ENCODE measurements at places on chromosomes 1 and 21.

DNA sequence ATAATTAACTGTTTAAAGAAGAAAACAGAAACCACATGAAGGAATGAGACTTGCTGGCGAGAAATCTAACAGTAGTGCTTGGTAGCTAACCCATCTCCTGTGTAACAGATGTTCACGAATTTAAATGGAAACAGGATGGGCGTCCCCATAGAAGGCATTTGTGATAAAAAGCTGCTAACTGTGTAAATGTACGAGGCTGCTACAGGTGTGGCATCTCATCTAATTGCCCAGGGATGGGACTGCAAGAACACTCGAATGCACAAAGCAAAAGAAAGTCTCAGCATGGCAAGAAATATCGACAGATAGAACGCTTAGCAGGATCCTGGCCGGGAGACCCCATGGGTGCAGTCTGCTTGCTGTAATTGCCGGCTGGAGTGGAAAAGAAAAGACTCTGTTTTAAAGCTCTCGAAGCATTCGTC is 112.7 kb downstream of the RUNX1 start:
- no peak for DNase-seq

DNA sequence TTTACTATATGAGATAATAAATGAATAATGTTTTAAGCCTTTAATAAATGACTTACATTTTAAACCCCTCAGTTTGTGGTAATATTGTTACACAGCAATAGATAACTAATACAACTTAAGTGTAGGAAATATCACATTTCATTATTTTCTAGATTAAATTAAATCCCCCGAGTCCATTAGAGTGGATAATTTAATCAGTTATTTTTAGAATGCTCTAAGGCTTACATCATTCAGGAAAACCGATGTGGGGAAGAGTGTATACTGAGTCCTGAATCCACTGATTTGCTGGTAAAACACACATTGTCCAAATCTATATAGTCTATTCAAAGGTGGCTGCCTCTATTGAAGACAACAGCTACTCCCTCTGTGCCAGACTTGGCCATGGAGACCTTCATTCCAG is 35.7 kb upstream of the DOCK7 start:
- no peak for DNase-seq

DNA sequence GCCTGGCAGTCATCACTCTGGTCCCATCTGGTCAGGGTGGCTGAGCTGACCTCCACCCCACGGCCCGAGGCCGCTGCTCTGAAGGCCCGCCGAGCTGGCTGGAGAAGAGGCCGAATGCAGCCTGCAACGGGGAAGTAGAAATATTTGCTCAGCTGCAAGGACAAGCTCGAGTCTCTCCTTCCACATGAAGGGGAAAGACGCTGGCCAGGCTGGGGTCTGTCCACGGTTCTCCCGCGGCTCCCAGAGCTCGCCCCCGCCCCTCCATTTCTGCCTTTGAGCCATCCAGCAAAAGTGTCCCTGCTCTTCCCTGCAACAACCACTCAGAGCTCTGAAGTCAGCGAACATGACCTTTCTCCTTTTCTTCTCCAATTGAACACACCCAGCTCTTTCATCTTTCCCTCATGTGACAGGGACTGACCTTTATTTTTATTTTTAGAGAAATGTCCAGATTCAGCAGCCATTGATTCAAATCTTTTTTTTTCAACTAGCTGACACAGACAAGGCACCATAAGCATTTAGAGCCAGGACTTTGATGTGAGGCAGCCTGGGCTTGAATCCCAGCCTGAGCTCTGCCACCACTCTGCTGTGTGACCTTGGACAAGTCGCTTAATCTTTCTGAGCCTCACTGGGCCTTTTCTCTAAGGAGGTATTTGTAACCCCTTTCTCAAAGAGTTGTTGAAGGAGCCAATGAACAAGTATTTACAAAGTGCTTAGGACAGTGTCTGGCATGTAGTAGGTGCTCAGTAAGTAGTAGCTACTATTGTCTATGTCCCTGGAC is 149.3 kb upstream of the WNT4 start:
- no peak for DNase-seq

GRCh38 chr1:158611916-158612315 is 6.8 kb downstream of the OR10Z1 start:
- DNase-seq, result no peak

DNA sequence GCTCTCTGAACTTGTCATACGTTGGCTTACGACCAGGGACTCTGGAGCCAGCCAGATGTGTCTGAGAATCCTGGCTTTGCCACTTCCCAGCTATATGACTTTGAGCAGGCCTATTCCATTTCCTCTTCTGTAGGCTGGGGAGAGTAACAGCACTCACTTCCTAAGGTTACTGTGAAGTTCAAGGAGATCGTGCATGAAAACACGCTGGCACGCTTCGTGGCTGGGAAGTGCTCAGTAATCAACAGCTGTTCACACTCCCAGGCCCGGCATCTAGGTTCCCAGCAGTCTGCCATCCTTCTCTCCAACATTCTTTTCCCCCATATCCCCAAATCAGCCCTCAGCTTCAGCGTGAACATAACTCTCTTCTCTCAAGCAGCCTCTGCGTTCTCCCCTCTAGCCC is 2.0 kb downstream of the ASCL5 start:
- no peak for DNase-seq

DNA sequence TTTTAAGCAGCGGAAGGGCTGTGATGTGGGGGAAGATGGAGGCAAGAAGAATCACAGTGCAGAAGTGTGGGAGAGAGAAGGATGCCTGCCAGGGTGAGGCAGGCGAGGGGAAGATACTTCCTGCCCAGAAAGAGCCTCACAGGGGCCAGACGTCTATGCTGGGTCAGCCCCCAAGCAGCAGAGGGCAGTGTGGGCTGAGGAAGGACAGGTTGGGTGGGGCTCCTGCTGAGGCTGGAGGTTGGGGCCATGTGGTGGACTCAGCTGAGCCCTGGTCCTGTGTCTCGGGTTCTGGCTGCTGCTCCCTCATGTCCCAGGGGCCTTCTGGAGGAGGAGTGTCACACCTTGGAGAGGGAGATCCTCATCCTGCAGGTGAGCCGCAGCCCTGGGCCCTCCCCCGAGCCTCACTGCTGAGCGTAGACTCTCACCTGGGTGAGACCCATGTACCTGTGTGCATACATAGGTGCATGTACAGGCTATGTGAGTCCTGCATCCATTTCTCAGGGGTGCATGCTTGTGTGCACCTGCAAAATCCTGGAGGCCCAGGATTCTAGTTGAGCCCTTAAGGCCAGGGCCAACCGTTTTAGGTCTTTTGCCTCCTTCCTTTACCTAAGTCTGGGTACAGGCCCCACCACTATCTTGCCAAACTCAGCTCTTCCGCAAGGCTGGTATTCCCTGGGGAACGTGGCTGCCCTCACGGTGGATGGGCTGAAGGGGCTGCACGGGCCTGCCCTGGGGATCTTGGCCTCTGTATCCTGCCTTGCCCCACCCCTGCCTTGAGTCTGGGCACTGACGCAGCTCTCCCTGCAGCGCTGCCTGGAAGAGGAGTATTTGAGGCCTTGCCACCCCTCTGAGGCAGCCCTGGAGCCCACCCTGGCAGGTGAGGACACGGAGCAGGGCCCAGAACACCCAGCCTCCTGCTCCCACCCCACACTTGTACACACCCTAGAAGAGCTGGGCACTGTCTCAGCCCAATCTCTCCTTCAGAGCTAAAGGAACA is 3.7 kb downstream of the CCDC24 start:
- no peak for DNase-seq

DNA sequence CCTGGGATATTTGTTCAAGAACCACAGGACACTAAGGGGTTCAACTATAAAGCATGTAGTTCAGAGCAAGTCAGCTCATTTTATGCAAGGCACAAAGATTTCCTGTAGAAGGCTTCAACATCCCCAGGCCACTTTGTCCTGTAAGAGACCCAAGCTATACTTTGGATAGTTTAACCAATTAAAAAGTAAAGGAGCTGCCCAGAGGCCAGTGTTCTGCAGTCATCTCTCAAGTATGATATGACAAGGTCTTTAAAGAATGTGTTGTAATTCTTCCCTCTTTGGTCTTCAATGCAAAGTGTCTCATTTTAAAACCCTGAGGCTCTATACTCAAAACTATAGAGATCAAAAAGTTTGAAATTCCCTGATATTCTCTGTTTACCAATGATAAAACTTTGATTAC is 34.1 kb downstream of the KRTAP20-3 start:
- no peak for DNase-seq
